Articular chondrocyte of knee joint (primary cell): ENCODE measurements at places on chromosomes 4 and X. TPM values are rescaled to one million over a fixed set of nuclear protein-coding genes. Genes with fewer than 3 reads are reported as not detected.

CDS1 gene
- under 0.01 and 0.13 TPM in 2 replicates for total RNA-seq

TMEM47 gene
- total RNA-seq: 106 and 137 TPM in 2 replicates

IL13RA1 gene
- total RNA-seq: 128 and 141 TPM in 2 replicates

SFRP2 gene
- 0.11 TPM in 1 of 2 replicates, not detected in the other for total RNA-seq

TLR2 gene
- 0.32 and 0.39 TPM in 2 replicates for total RNA-seq

SPATA4 gene
- 0.13 TPM in 1 of 2 replicates, not detected in the other for total RNA-seq

CXorf49 gene
- total RNA-seq: not detected in 2 replicates

SPACA5B gene
- total RNA-seq: not detected in 2 replicates

C1QTNF7 gene
- 0.86 and 0.91 TPM in 2 replicates for total RNA-seq

SHISA3 gene
- 1.2 and 3.6 TPM in 2 replicates for total RNA-seq

TRPC3 gene
- 0.11 and 0.13 TPM in 2 replicates for total RNA-seq

GPR78 gene
- total RNA-seq: 0.78 and 1.4 TPM in 2 replicates

ZBED1 gene
- 18.8 and 29.0 TPM in 2 replicates for total RNA-seq

LINC00632 gene
- total RNA-seq: 15.2 and 20.0 TPM in 2 replicates

ADH1B gene
- 2.4 and 3.2 TPM in 2 replicates for total RNA-seq

MAGT1 gene
- total RNA-seq: 110 and 137 TPM in 2 replicates

SPANXN4 gene
- not detected in 2 replicates for total RNA-seq

NEUROG2 gene
- under 0.01 TPM in 1 of 2 replicates, not detected in the other for total RNA-seq

EGF gene
- 0.78 and 2.5 TPM in 2 replicates for total RNA-seq

PLXNA3 gene
- total RNA-seq: 12.9 and 16.9 TPM in 2 replicates

PCDH18 gene
- 54.5 and 58.4 TPM in 2 replicates for total RNA-seq

DUSP21 gene
- not detected in 2 replicates for total RNA-seq

RHOXF2 gene
- total RNA-seq: not detected in 2 replicates

FSTL5 gene
- not detected in 2 replicates for total RNA-seq

FOXR2 gene
- total RNA-seq: not detected in 2 replicates

RPA4 gene
- 0.54 and 1.0 TPM in 2 replicates for total RNA-seq

ASMT gene
- not detected in 2 replicates for total RNA-seq

AFF1 gene
- total RNA-seq: 28.5 and 30.3 TPM in 2 replicates

CWH43 gene
- not detected in 2 replicates for total RNA-seq

TLR10 gene
- total RNA-seq: not detected in 2 replicates

UGT2B11 gene
- total RNA-seq: not detected in 2 replicates

COPS4 gene
- total RNA-seq: 91.3 and 122 TPM in 2 replicates

FAM241A gene
- 0.65 TPM in 2 replicates for total RNA-seq

PARM1 gene
- 0.13 and 0.43 TPM in 2 replicates for total RNA-seq

HSD17B13 gene
- under 0.01 TPM in 2 replicates for total RNA-seq

ARMCX4 gene
- total RNA-seq: 6.1 and 6.4 TPM in 2 replicates

RRH gene
- 0.11 and 0.13 TPM in 2 replicates for total RNA-seq

SGCB gene
- total RNA-seq: 49.8 and 55.1 TPM in 2 replicates

ETDB gene
- not detected in 2 replicates for total RNA-seq

SAGE1 gene
- total RNA-seq: not detected in 2 replicates

MAGEA2 gene
- not detected in 2 replicates for total RNA-seq

DKK2 gene
- total RNA-seq: 0.32 TPM in 1 of 2 replicates, not detected in the other

TLR1 gene
- 3.0 and 8.4 TPM in 2 replicates for total RNA-seq

GRIA3 gene
- 11.9 and 13.3 TPM in 2 replicates for total RNA-seq

XAGE1A gene
- total RNA-seq: not detected in 2 replicates

MSN gene
- 301 and 303 TPM in 2 replicates for total RNA-seq

EIF4E gene
- total RNA-seq: 118 and 146 TPM in 2 replicates

GDPD2 gene
- total RNA-seq: under 0.01 TPM in 1 of 2 replicates, not detected in the other

SCD5 gene
- 5.1 and 12.4 TPM in 2 replicates for total RNA-seq

VSIG4 gene
- total RNA-seq: not detected in 2 replicates

RTL5 gene
- total RNA-seq: 0.91 and 1.1 TPM in 2 replicates

UGT2B7 gene
- total RNA-seq: not detected in 2 replicates

TBX22 gene
- total RNA-seq: not detected in 2 replicates

NEIL3 gene
- 6.0 and 8.2 TPM in 2 replicates for total RNA-seq
